Fibroblast of gingiva (primary cell): ENCODE measurements at places on chromosomes 4 and X.
A peak's percentile ranks its signal among the peaks of the same experiment; 100 is the strongest.

DNA sequence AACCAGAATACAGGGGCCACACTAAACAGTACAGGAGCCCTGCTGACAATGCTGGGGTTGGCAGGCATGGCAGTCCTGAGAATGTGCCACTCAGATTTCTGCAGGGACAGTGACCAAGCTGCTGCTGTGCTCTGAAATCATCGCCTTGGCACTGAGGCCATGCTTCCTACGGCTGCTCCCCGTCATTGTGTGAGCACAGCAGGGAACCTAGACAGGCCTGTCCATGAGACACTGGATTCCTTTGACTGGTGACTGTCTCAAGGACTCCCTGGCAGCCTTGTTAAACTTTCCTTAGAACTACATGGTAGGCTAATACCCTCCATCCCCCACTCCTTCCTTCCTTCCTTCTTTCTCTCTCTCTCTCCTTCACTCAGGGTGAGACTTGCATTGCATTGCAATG is 111.4 kb downstream of the LUZP4 start:
- DNase-seq = no peak

GRCh38 chr4:27524224-27524623 is 663.6 kb downstream of the STIM2 start:
- DNase-seq = no peak

- DNase-seq = no peak
Measured at GRCh38 chrX:9942086-9942485, 25.1 kb upstream of the CLDN34 start.

GRCh38 chrX:134580907-134581306 is 77.4 kb downstream of the PLAC1 start:
- peak; percentile 45 for DNase-seq

DNA sequence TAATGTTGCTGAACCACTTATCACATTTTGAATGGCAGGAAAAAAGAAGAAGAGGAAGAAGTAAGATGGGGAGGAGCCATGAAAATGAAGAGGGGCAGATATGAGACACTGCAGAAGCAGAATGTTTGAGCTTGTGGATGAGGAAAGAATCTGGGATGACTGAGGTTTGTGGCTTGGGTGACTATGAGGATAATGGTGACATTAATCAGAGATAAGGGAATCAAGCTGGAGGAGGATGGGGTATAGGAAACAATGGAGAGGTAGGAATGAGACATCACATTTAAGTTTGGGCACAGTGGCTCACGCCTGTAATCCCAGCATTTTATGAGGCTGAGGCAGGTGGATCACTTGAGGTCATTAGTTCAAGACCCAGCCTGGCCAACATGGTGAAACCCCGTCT is 19.1 kb upstream of the PHF8 start:
- no peak for DNase-seq

DNA sequence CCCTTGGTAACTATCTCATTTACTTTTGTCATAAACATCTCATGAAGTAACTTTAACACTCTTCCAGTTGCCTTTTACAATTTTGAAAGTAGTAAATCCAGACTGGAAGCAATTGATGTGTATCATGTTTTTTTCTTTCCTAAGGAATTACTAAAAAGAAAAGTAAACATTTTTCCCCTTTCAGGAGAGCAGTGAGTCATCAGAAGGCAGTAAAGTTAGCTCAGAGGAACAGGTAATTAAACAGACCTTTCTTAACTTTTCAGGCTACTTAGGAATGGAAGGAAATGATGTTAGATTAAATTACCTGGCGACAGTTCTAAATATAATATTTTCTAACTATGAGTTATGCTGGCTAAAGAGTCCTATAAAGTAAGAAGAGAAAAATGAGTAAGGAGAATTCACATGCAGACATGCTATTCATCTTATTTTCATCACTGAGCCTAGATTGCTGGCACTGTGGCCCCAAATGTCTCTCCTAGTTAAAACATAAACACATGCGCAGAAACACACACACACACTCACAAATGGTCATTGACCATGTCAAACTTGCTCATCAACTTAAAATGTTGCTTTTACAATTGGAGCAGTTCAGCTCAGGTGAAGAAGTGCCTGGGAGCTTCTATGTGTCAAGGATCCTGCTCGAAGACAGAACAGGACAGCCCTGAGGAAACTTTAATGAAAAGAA is 9.3 kb downstream of the DMP1 start:
- no peak for DNase-seq

DNA sequence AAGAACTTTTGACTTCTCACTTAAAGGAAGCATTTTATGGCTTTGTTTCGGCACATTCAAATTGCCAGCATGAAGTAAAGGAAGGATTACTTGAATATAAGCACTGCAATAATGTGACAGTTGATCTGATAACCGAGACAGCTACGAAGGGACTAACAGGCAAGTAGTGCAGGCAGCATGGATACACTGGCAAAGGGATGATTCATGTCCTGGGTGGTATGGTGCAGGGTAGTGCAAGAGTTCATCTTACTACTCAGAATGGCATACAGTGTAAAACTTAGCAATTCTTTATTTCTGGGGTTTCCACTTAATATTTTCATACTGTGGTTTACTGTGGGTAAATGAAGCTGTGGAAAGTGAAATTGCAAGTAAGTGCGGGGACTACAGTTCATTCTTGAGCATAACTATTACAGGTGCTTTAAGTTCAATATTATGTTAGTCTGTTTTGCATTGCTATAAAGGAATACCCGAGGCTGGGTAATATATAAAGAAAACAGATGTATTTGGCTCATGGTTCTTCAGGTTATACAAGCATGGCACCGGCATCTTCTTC is 611.8 kb downstream of the SPOCK3 start:
- DNase-seq = no peak

- no peak for DNase-seq
Measured at GRCh38 chrX:53255738-53256191, 25.6 kb downstream of the IQSEC2 start.

GRCh38 chrX:150903110-150903508 is 4.6 kb upstream of the CD99L2 start:
- no peak for DNase-seq

- peak; percentile 18 for DNase-seq
Measured at GRCh38 chrX:40127052-40127451, 29.3 kb upstream of the BCOR start.

DNA sequence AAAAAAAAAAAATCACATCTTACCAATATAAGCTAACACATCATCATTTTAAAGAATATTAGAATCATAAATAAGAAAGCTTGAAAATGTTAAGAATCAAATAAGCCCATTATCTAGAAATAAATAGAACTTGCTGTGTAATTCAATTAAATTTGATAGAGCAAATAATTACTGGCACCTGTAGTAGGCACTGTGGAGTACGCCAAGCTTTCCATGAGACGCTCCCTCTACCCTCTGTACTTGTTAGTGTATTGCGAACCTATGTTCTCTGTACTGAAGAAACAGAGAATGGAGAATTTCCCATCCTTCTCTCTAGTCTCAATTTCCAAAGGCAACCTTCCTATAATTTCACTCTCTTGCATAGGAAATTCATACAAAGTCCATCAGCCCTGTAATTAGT is 61.7 kb upstream of the HAND2 start:
- no peak for DNase-seq

DNA sequence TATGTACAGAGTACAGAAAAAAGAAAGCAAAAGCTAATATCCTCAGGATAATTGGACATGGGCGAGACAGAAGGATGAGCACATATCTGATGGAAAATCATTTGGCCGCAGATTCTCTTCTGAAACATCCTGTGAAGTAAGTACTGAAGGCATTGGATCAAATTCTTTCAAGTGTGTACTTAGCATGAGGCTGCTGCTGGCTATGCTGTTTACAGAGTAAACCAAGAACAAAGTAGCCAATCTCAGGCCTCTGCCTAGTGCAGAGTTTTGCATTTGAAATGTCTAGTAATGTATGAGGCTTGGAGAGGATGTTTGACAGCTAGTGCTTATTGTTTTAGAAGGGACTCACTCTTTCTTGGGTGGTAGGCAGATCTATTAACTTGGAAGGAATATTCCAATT is 128.5 kb downstream of the MAGEC2 start:
- no peak for DNase-seq

DNA sequence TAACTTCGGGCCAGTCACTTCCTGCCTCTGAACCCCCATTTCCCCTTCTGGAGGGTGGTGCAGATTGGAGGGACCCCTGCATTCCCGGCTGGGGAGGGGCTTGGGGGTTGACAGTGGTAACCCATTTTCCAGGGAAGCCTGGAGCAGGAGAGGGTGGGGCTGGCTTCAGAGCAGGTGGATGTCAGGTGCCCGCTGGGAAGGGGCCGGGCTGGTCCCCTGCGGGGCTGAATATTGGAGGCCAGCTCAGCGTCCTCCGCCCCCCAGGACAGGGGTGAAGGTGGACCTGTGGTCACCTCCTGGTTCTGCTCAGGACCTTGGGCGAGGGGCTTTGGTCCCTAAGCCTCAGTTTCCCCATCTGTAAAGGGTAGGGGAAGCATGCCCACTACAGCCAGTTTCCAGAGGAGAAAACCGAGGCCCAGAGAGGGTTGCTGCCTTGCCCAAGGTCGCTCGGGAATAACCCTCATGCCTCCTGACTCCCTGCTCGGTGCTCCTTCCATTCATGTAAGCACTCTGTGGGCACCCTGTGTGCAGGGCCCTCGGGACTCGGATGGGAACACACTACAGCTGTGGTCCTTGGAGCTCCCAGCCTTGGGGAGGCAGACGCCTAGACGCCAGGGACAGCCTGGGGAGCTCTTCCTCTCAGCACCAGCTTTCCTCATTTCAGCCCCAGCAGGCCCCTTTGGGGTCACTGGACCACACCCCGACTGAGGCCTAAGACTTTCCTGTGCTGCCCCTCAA is 683 bp downstream of the MAN2B2 start:
- no peak for DNase-seq

DNA sequence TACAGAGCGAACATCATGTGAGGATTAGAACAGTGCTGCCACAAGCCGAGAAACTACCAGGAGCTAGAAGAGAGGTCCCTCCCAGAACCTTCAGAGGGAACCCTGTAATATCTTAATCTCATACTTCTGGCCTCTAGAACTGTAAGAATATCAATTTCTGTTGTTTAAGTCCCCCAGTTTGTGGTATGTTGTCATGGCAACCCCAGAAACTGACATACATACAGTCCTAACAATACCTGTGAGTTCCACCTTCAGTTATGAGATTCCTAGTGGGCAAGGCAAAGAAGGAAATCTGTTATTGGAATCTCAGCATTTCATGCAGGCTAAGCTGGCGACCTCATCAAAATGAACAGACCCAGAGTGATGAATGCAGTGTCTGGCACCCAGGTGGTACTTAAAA is 42.5 kb downstream of the ZBTB49 start:
- no peak for DNase-seq

DNA sequence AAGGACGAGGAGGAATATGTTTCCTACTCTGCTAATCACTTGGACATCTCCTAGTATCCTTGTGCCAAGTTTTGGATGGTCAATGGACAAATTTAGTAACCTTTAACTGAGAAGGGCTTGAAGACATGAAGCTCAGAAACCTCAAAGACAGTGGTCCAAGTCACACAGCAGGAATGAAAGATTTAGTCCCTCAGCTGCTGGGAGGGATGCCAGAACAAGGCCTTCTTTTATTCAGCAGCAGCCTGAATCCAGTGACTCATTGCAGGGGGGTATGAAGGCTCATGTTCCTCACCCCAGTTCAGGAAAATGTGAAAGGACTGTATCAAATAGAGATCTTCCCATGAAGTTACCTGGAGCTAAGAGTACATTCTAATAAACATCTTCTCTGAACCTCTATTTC is 214.9 kb upstream of the UGT8 start:
- peak; percentile 77 for DNase-seq

- DNase-seq = peak; percentile 90
Measured at GRCh38 chrX:49039598-49040375, 3.4 kb downstream of the TFE3 start.

- peak; percentile 20 for DNase-seq
Measured at GRCh38 chrX:13689741-13690211, 848 bp downstream of the RAB9A start.

DNA sequence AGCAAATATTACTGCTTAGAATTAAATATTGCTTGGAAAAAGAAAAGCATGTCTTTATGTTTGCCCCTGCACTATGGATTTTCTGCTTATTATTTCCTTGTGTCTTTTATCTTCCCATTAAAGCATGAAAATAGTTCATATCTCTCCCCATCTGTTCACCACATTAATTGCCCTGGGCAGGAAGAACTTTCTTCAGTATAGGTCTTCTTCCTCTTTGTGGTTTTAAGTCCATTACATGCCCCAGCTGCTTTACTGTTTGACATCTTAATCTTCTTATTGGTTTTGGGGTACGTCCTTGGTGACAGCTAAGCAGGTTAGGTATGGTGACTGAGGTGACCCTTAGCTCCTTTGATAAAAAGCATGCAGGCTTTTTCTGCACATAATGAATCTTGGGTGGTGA is 157.3 kb downstream of the AASDH start:
- no peak for DNase-seq

GRCh38 chrX:45007598-45007997 is 134.6 kb downstream of the KDM6A start:
- DNase-seq = no peak

DNA sequence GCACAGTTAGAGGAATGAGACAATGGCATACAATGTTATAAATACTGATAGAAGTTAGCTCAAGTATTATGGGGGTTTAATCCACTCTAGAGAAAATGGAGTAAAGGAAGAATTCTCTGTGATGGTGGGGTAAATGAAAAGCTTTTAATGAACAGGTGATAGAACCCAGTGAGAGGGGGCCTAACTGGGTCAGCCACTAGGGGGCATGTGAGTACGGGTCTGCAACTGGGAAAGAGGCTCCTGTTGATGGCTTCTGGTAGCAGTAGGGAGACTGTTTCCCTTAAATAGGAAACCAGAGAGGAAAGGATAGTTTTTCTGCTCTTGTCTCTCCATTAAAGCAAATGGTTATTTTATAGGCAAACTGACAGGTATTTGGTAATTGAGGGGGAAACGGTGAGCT is 132.8 kb upstream of the GPR101 start:
- DNase-seq = no peak

DNA sequence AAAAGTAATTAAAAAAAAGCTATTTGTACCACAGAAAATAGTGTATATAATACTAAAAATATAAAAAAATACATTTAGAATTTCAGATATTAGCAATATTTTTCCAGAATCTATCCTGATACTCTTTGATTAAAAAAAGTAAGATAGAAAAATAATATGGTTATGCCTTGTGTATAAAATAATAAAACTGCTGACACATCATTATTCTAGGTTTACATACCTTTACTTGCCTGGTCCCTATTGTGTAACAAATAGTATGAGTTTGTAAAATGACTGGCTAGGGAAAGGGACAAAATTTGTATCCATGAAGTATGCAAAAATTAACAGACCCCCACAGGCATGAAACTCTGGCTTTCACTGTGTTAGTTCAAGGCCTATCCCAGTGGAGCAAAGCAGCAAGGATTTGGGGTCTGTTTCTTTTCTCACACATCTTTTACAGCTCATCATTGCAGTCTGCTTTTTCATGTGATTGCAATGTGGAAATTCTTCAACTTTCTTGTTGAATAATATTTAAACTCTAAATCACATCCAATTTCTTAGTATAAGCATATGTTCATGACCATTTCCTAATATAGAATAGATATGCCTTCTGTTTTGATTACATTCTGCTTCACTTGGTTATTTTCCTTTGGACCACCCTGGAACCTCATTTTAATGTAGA is 136.7 kb upstream of the PCDH18 start:
- no peak for DNase-seq
